ENCODE measurements at places on chromosomes 2 and 18. TPM values are rescaled to one million over a fixed set of nuclear protein-coding genes. Genes with fewer than 3 reads are reported as not detected.
A peak's percentile ranks its signal among the peaks of the same experiment; 100 is the strongest.

DNA sequence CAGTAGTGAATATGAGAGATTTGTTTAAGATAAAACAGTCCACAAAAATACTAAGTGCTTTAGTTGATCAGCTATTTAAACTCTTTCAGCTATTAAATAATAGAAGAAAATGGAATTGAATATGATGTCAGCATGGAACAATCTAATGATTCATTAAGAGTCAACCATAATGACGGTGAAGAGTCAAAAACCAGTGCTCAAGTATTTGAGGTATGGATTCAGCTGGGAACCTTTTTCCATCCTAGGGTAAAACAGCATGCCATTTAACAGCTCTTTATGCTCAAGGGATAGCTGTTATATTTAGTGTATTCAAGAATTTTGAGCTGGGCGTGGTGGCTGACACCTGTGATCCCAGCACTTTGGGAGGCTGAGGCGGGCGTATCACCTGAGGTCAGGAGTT is 29.7 kb downstream of the CARF start:
- DNase-seq = no peak

The CXCR1 gene
- total RNA-seq = not detected

- DNase-seq = peak; percentile 34
Observed at GRCh38 chr2:219109471-219109870, 48.8 kb upstream of the IHH start.

GRCh38 chr2:192265751-192266150 is 71.0 kb upstream of the TMEFF2 start:
- no peak for DNase-seq

DNA sequence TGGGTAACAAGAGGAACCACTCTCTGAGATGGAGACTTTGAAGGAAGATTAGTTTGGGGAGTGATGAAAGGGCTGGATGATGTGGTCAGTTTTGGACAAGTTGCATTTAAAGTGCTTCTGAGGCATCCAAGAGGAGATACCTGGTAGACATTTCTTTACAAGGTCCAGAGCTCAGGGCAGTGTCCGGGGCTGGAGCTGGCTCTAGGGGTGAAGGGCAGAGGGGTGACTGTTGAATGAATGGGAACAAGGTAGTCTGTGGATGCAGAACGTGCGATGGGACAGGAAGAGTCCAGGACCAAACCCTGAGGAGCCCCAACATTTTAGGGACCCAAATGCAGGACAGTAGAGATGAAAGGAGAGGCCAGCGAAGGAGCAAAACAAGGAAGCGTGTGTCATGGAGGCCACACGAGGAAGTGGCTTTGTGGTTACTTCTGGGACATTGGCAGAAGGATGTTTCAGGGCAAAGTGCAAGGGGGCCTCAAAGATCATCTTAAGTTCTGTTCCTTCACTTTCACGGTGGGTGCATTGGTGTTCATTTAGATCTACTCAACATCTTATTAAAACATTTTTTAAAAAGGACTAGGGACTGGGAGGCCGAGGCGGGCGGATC is 13.6 kb upstream of the GPR35 start:
- DNase-seq = no peak

DNA sequence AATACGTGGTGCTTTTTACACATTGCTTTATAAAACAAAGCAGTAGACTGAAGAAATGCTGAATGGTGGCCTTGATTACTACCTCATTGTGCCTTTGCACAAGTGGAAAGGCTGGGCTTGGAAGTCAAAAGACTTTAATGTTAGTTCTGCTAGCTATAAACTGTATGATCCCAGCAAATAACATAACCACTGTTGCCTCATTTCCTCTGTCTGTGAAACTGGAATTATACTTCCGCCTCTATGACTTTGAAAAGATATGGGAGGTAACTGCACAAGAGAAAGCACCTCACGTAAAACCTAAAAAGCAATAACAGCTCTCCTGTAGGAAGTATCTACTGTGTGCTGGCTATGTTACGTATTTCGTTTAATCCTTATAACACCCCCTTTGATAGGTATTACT is 43.4 kb upstream of the DSC1 start:
- no peak for DNase-seq

DNA sequence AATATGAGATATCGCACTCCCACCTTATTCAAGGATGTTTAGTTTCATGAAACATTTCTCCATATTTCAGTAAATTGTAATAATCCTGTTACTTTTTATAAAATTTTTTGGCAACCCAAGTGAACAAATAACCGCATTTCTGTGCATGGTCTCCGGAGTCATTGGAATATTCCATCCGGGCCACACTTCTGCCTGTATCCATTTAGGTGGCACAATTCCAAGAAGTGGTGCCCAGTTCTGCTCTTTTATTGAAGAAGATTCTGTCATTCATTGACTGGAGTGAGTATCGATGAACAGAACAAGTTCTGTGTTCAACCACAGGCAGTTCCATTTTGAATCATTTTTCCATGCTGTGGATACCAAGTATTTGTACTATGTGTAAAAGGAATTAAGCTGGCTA is 26.6 kb upstream of the ICOS start:
- DNase-seq = no peak
